ENCODE measurements at places on chromosomes 16 and 17.

DNA sequence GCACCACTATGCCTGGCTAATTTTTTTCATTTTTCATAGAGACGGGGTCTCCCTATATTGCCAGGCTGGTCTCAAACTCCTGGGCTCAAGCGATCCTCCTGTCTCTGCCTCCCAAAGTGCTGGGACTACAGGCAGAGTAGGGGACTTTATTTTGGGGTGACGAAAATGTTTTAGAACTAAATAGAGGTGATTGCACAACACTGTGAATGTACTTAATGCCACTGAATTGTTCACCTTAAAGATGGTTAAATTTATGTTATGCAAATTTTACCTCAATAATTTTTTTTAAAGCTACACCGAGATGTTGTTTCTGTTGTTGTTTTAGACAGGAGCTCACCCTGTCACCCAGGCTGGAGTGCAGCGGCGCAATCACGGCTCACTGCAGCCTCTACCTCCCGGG lies 111.9 kb upstream of the SEC14L1 start:
- ATAC-seq = no peak

DNA sequence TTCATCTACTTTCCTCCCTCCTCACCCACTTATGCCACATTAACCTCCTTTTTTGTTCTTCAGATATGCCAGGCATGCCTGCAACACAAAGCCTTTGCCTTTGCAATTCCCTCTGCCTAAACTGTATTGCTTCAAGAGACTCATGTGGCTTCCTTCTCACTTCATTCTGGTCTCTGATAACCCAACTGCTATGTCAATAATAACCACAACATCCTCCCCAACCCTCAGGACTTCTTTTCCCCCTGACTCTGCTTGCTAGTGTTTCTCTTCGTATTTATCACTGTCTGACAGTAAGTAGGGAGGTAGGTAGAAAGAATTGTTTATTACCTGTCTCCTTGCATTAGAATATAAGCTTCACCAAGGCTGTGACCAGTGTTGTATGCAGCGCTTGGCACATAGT lies 22.4 kb downstream of the RBL2 start:
- no peak for ATAC-seq

DNA sequence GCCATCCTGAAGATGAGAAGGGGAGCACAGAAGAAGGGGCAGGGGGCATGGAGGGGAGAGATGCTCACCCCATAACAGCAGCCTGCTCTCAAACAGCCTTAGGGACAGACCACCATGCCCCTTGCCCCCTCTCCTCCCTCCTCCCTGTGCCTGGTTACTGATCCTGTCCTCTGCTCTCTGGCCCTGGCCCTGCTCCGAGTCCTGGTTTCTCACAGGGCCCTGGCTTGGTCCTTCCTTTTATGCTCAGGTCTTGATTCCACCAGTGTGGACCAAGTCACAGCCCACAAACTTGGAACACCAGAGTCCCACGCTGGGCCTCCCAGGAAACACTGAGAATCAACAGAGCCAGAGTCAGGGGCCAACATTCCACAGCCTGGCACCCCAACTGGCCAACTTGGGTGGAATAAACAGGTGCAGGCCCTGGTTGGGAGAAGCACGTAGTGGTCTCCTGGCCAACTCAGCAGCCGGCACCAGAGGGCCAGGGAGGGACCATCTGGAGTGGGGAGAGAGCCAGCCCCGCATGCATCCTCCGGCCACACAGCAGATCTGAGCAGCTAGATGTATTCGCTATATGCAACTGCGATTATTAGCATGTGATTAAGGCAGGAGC lies 44.9 kb upstream of the CDC42EP4 start:
- ATAC-seq = no peak

GRCh38 chr17:80667462-80668277 lies 123.0 kb downstream of the RPTOR start:
- no peak for ATAC-seq

All from gastroesophageal sphincter (tissue), 4 donors.